Activated CD4-positive, alpha-beta memory T cell treated with anti-CD3 and anti-CD28 coated beads, Interleukin-2, amount 10 ng/mL, durations not matched to agents 7 days and 5 days (primary cell): ENCODE measurements at places on chromosomes 5 and 9.

DNA sequence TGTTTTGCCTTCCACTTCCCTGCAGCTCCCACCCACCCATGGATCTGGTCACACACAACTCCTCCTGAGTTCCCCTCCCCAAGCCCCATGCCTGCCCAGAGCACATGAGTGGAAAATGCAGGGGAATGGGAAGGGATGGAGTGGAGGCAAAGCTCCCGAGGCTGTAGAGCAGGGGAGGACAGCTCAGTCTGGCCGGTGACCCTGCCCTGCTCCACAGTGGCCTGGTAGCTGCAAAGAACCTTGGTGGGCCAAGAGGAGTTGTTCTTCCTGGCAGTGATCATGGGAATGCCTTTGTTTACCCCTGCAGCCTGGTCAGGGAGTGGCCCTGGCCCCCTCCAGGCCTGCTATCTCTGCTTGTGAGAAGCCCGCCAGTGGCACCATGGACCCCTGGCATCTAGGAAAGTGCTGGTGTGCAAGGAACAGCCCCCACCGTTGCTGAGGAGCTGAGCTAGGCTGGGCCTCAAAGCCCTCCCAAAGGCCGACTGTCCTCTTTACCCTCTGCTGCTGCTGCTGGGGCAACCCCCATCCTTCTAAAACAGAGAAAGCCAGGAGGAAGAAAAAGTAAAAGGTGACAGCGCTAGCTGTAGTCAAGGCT, 60.4 kb downstream of the PSD2 start:
- H3K27ac ChIP-seq, result no peak overlapping the region
- H3K4me1 ChIP-seq, result no peaks in the 10 kb centered on the region
- DNase-seq, result no peak
- no peaks in the 10 kb centered on the region for H3K27me3 ChIP-seq
- no peaks in the 10 kb centered on the region for H3K36me3 ChIP-seq

DNA sequence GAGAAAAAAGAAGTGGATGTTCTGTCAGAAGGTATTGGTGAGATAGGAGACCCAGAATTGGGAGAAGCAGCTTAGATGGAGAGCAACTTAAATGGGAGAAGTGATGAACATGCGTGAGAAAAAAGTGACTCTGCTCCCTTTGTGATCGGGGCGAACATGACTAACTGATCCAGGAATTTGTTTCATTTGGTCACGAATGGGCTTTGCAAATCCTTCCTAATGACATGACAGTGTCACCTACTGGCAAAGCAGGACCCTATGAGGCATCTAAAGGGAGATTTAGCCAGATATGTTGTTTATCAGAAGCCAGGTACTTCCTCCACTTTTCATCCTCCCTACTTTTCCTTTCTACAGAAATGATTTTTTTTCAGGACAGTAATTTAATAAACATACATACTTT, 787.4 kb upstream of the RGMB start:
- DNase-seq, result no peak
- no peak overlapping the region for H3K27ac ChIP-seq
- H3K4me1 ChIP-seq, result no peaks in the 10 kb centered on the region

DNA sequence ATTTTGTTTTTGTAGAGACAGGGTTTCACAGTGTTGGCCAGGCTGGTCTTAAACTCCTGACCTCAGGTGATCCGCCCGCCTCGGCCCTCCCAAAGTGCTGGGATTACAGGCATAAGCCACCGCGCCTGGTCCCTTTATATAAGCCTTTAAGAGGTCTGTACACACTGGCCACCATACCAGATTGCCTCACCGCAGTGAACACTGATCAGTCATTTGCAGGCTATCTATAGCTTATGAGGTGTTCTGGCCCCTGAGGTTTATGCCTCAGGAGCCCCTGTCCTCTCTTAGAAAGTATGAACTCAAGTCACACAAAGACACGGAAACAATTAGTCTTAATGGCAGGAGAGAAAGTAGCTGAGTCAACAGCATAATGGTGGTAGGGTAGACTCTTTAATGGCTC, 14.6 kb downstream of the HINT1 start:
- DNase-seq, result no peak
- no peak overlapping the region for H3K27ac ChIP-seq
- H3K4me1 ChIP-seq, result no peaks in the 10 kb centered on the region
- no peak overlapping the region for H3K4me3 ChIP-seq
- H3K27me3 ChIP-seq, result no peaks in the 10 kb centered on the region

DNA sequence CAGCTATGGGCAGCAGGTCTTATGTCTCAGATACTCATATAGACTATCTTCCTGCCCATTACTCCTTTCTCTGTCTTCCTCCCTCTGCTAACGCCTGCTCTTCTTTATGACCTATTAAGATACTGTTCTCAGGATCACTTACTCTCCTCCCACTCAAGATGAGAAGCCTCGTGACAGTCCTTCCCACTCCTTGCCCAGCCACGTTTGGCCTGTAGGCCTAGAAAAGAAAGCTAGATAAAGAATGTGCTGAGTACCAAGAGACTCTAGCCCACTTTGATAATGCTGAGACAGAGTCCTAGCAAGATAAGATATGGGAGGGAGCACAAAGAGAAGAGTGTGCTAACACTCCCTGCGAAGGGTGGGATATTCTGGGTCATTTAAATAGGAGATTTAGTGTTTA, 6.8 kb upstream of the DENND4C start:
- H3K27me3 ChIP-seq, result no peaks in the 10 kb centered on the region
- no peak overlapping the region for H3K4me3 ChIP-seq
- no peaks in the 10 kb centered on the region for H3K36me3 ChIP-seq
- H3K4me1 ChIP-seq, result no peaks in the 10 kb centered on the region
- DNase-seq, result no peak
